Non-pigmented ciliary epithelial cell (primary cell): ENCODE measurements at places on chromosomes 1 and 21.

- no peak for DNase-seq
Measured at GRCh38 chr1:176602388-176603004, 139.5 kb downstream of the PAPPA2 start.

- no peak for DNase-seq
Measured at GRCh38 chr1:26555550-26555981, 26.0 kb downstream of the RPS6KA1 start.

DNA sequence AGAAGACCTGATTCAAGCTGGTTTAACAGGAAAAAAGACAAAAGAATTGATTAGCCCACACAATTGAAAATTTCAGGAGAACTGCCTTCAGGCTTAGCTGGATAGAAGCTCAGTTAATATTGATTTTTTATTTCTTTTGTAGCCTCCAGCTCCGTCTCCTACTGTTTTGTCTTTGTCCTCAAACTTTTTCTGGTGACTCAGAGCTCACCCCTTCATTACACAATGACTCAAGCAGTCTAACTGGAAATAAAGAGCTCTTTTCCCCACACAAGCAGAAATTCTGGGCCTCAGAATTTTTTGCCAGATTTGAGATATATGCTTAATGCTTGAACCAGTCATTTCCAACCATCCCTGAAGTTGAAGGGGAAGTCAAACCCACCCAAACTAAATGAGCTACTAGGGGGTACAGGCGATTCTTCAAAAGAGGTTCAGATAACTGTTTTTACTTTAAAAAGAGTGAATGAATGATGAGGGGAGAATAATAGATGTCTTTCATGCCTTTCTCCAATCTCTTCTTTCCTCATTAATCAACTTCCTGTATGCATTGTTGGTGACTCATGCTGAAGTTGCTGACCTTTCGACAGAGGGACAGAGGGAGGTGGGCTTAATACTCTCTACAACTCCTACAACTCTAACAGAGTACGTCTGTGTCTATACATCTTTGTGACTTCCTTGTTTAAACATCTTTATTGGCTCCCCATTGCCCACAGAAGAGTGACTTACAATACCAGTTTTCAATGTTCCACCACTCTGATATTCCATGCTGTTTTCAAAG, 6.2 kb upstream of the ACP6 start:
- no peak for DNase-seq

DNA sequence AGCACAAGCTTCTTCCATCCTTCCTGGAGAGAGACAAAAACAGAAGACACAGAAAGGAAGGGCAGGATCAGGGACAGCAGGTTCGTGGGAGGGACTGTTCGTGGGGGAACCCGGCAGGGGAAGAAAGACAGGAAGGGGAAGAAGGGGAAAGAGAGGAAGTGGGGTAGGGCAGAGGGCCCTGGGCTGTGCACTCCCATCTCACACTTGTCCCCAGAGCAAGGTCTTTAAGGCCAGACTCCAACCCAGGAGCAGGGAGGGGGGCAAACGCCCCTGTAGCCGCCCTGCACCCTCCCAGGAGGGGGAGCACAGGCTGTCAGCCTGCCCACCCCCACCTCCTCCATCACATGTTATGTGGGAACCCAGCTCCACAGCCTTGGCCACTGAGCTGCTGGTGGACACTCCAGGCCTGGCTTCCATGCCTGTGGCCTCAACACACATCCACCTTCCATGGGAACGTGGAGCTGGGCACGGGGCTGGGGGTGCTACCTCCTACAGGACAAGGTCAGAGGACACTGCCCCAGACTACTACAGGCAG, 9.3 kb downstream of the SLC19A1 start:
- no peak for DNase-seq

GRCh38 chr1:161044535-161044907, 1.3 kb downstream of the USF1 start:
- DNase-seq = no peak
